ENCODE measurements at places on chromosomes 1 and 21. TPM values are rescaled to one million over a fixed set of nuclear protein-coding genes. Genes with fewer than 3 reads are reported as not detected.
A peak's percentile ranks its signal among the peaks of the same experiment; 100 is the strongest.

Gene KLF17
- 0.58 TPM for total RNA-seq

Gene F3
- 8.0 TPM for total RNA-seq

Gene SYT14
- 5.2 TPM for total RNA-seq

Gene CCDC185
- not detected for total RNA-seq

Gene NTRK1
- total RNA-seq, result 0.15 TPM

Gene NBPF10
- 1.4 TPM for total RNA-seq

Gene LENEP
- total RNA-seq, result not detected

Gene TRIM33
- 28.8 TPM for total RNA-seq

DNA sequence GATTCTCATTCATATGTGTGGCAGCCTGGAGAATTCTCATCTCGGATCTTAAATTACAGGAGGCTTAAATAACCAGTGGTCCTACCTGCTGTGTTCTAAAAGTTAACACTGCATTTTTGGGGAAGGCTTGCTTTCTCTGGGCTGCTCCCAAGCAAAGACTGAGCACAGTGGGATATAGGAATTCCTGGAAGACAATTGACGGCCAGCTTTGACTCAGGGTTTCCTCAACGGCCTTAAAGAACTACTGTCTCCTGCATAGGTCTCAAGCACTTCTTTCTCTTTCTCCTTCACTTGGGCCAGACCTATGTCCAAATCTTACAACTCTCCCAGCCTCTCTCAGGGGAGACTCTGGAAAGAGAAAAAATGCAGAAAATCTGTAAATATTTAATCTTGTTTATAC is 1.0 kb upstream of the KRTAP13-3 start:
- DNase-seq, result no peak

DNA sequence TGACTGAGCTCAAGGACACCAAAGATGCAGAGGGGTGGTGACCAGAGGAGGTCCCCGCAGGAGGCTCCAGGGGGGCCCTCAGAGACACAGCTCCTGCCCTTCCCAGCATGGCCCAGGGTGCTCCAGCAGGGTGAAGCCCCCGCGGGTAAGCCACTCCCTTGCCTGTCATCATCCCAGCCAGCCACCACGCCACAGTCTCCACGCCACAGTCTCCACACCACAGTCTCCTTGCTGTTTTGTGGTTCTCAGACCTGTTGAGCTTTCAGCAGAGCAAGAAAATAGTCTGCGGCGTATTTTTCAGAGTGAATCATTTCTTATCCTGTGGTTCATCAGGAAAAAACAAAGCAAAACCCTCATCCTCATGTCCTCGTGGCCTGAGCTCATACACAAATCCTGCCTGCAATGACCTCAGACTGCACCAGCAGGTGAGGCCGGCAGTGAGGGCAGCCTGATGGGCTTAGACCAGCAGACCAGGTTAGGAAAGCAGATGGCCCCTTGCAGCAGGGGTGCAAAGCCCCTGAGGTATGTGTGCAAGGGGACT is 25.7 kb upstream of the ABCG1 start:
- DNase-seq, result peak; percentile 27

GRCh38 chr21:39625211-39625895 is 12.6 kb downstream of the B3GALT5 start:
- DNase-seq, result no peak

- DNase-seq, result no peak
Observed at GRCh38 chr1:212396638-212397037, 18.0 kb downstream of the PACC1 start.

DNA sequence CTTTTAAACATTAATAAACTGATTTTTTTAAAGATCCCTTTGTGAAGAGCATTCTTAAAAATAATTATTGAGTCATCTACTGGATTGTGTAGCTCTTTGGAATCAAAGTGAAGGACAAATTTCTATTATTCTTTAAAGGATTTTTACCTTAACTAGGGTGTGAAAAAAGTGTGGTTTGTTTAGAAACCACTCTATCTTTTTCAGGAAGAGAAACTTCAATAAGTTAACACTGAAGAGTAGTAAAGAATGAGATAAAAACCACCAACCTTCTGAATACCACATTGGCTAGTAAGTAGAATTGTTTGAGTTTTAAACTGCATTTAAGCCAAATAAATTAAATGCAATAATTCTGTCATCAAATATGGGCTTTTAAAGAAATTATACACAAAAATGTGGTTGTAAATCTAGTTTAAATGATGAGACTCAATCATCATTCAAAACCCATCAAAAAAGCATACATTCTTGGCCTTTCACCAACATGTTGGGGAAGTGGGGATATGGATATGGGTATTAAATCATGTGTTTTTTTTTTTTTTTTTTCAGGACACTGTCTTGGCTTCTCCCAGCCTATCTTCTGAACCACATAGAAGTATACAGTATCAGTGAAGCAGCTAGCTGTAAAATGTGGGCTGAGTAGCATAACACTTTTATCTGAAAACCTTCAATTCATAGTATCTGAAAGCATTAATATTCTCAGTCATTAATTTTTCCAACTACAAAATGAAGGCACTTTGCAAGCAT is 4.8 kb downstream of the S1PR1 start:
- DNase-seq, result no peak

DNA sequence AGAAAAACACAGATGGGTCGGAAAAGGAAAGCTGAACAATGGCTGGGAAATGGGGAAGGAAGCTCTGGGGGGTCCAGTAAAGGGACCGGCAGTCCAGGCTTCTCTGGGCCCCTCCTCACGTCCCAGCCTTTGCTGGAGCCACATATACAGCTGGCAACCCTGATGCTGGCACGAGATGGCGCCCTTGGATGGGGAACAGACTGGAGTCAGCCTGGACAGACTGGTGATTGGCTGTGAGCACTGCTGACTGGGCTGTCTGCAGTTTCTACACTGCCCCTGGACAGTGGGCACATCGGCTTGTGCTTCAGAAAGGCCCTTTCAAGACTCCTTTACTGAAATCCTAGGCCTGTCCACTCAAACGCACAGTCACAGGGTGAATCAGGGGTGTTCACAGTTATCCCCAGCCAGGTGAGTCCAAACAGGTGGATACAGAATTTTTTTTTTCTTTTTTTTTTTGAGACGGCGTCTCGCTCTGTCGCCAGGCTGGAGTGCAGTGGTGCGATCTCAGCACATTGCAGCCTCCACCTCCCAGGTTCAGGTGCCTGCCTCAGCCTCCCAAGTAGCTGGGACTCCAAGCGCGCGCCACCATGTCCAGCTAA is 31.1 kb upstream of the ZBTB40 start:
- peak; percentile 85 for DNase-seq

DNA sequence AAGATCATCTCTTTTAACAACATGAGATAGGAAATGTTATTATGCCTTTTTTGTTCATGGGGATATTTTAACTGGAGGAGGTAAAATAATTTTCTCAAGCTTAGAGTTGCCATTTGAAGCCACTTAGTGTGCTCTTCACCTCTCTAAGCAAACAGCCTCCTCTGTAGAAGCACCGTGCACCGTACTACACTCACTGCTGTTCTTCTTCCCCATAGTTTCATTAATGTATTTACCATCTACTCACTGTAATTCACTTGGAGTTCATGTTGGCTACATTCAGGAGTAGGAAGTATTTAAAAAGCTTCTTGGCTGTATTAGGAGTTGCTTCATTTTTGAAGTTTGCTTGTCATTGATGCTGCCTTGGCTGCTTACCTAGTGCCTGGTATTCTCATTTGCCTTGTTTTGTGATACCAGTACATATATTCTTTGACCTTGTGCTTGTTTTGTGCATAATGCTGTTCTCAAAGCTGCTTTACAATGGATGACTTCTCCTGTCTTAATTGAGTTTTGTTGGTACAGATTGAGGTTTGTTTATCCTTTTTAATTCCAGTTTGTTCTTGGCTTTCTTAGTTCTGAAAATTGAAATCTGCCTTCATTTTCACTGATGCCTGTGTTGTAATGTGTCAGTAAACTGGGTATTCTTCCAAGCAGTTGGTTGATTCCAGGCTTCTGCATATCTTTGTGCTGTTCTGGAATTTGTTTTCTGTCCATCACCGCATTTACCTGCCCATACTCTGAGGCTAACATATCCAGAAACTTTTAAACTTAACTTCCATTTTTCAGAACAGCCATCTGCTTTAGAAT is 240.4 kb downstream of the HMCN1 start:
- no peak for DNase-seq

DNA sequence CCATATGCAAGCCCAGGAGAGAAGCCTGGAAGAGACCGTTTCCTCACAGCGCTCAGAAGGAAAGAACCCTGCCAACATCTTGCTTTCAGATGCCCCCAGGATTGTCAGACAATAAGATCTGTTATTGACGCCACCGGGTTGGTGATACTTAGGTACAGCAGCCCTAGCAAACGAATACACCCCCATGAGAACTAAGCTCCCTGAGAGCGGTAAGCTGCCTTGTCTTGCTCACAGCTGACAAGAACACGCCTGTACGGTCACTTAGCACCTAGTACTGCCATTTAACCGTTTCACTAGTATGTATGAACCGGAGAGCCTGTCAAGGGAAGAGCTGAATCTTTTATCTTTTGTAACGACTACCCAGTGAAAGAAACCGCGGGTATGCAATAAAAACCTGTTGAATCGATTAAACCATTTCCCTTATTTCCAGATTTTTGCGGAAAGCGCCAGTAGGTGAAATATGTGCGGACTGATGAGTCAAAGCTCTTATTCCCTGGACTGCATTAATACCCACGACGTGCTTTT is 619 bp upstream of the ZBTB8B start:
- DNase-seq, result no peak

DNA sequence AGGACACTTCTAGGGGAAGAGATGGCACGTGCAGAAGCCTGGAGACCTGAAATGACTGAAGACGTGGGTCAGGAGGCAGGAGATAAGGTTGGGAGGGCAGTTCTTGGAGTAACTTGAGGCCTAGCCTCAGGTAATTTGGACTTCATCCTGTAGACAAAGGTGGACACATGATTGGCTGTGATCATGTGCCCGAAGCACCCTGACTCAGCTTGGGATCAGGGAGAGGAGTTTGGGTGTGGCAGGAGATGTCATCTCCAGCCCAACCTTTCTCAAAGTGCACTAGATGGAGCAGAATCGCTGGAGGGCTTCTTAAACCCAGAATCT is 1.5 kb downstream of the SLC66A1 start:
- peak; percentile 49 for DNase-seq

GRCh38 chr1:244049162-244050013 is 1.7 kb upstream of the ZBTB18 start:
- DNase-seq, result peak; percentile 38

GRCh38 chr1:215358356-215358755 is 208.7 kb upstream of the KCTD3 start:
- no peak for DNase-seq

GRCh38 chr1:119186471-119186870 is 46.0 kb upstream of the WARS2 start:
- DNase-seq, result no peak

DNA sequence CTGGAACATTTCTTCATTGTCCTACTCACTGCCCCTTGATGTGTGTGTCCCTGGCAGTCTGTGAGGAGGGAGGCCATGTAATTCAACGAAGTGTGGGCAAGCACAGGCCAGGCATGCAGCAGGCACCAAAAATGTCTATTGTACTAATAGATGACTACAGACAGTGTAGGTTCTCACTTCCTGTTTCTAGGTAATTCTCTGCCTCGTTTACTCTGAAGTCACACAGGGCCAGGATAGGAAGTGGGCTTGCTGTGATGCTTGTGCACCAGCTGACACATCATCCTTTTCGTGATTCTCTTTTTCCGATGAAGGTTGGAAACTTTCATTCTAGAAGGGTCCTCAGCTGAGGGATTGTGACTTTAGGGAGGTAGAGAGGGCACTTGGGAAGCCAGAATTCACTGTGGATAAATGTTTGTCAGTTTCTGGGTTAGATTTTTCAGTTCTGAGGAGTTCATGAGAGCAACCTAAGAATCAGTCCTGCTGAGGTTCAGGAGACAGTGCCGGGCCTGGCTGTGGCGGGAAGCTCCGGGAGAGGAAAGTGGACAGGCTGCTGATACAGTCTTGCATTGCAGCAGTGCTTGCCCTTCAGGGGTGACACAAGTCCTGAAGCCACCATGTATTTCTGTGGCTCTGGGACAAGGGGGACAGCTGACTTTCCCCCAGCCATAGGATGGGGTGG is 4.3 kb upstream of the CSF1 start:
- DNase-seq, result no peak

- DNase-seq, result no peak
Observed at GRCh38 chr21:41985662-41986416, 24.3 kb downstream of the ZBTB21 start.

DNA sequence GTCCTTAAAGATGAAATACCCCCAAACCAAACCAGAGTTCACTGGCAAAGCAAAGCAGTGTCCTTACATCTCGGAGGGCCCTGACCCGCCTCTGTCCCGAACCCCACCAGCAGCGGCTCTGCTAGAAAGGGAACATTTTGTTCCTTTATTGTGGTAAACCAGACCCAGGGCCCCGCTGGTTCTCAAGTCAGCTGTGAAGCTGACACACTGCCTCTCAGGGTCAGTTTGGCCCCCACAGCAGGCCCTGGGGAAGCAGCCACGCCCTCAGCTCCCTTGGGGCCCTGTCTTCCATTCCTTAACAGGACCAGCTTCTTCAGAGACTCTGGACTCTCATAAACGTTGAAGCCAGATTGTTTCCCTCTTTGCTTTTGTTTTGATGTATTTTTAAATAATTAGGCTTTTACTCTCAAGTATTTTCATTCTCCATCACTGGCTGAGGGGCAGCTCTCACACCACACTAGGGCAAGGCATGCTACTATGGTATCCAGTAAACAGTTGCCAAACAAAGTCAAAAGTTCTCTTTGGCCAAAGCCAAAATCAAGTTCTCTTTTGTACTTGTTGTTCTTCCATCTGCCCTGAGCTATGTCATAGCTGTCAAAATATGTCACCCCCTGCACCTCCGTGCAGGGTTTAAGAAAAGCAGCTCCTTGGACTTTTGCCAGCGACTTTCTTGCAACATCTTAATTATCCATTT is 61.1 kb upstream of the ANGPTL1 start:
- DNase-seq, result no peak

DNA sequence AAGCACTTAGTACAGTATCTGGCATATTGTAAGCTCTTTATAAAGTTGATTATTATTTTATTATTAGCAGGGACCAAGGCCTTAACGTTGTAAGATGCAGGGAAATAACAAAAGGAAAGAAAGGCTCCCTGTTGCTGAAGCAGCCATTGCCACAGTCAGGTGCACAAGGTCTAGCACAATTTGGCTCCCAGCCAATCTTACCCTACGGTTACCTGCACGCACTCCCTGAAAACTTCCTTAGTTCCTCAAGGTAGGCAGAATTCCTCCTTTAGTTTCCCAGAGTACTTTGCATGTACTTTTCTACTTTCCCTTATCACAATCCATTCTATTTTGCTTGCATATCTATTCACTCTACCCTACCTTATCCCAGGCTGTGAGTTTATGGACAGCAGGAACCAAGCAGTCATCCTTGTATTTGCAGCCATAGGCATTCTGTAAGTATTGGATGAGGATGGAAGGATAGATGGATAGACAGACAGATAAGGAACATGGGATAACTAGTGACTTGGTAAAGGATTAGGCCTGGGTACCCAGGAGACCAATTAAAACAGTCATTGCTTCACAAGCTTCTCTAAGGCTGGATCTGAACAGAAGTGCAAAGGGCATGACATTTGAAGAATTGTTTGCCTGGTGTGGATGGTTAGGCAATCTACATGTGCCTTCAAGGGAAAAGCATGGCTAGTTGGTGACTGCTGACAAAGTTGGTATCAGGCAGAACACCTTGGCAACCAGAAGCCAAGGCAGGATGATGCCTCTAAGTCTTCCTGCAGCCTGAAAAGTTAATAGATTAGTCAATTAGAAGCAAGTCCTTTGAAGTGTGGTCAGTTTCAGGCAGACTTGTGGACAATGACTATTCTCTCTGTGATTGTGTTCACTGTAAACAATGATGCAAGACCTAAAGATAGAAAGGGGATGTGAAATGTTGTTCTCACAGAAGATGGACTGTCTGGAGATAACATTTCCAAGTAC is 20.8 kb upstream of the JAK1 start:
- no peak for DNase-seq

All from PC-3 (cell line).